MV-4-11 (cell line): ENCODE measurements at places on chromosomes 2 and 18.

DNA sequence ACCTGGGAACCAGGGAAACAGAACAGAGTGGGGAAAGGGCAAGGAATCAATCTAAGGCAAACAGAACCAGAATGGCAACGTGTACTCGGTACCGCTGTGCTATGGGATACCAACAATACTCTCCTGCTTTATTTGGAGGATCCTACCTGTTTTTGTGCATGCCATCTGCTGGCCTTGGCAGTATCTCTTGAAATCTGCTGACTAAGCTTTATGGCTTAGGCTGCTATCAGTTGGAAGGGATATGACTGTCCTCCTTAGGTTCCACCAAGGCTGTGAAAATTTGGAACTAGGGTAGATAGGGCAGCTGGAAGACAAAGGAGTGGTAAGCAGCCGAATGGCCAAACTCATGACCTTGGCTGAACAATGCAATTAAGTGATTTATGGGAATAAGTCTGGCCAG lies 71.3 kb upstream of the LYPD6 start:
- DNase-seq, result no peak

DNA sequence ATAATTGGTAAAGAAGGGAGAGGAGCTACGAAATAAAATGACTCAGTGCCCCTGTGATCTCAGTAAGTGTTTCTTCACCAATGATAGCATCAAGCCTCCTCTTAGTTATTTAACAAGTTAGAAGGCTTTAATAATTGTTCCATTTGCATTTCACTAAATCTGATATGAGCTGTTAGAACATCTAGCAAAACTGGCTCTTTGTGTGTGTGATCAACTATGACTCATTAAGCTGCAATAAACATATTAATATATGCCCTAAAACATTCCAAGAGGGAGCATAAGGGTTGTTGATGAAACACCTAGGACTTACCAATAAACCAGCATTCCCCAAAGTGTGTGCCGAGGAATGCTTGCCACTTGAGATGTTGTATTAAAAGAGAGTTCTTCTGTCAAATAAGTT lies 115.2 kb downstream of the OSBPL6 start:
- no peak for DNase-seq

- DNase-seq, result peak; percentile 48
These were observed 62.3 kb downstream of the UBE2E3 start for GRCh38 chr2:181042706-181043105.

- DNase-seq, result no peak
These were observed 1300.1 kb upstream of the ACVR2A start for GRCh38 chr2:146544701-146545100.

DNA sequence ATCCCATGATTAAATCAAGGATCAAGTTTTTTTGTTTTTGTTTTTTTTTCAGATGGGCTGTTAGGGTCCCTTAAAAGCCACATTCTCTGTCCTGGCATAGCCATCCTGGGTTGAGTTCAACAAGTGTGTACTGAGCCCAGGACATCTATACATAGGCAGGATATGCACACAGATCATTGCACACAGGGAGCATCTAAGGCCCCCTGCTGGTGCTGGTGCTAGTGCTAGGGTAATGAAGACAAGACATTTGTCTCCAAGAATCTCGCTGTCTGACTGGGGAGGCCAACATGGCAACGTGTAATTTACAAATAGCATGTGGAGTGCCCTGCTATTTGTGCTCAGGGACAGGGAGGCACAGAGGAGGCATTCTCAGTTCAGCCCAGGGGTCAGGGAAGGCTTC lies 124.5 kb downstream of the VAPA start:
- no peak for DNase-seq

GRCh38 chr2:100380681-100381080 lies 36.8 kb downstream of the CHST10 start:
- no peak for DNase-seq

DNA sequence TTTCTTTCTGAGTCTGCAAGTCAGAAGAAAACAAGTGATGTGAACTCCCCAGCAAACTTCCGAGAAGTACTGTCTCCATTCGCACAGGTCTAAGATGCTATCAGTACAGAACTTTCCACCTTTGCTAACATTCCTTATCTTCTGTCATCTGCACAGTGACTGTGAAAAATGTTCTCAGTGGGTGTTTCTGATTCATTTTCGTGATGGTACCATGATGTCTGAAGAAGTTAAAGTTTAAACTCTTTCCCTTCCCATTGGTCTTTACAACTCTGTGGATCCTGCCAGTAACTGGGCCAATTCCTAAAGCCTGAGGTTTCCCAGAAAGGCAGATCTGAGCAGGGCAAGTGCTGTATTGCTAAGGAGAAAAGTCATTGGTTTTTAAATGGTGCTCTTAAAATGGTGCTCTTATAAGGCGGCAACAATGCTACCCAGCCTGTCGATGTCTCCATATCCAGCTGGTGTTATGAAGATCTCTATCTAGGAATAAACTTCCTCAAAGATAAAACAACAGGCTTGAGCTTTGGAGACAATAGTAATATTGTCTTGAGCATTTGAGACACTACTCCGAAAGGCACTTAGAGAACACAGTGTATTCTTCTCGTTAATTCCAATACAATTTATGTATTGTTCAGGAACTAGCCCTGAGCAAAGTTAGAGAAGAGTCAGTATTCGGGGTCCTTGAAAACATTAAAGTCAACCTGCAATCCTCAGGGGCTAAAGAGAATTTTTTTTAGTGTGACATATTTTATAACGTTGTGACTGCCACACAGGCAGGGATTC lies 232.3 kb downstream of the OSR1 start:
- DNase-seq, result no peak

- no peak for DNase-seq
These were observed 102.9 kb downstream of the SPTBN1 start for GRCh38 chr2:54559006-54559445.

GRCh38 chr2:100655936-100656534 lies 93.2 kb downstream of the PDCL3 start:
- no peak for DNase-seq

- no peak for DNase-seq
These were observed 82.8 kb upstream of the AFF3 start for GRCh38 chr2:100224988-100225710.

DNA sequence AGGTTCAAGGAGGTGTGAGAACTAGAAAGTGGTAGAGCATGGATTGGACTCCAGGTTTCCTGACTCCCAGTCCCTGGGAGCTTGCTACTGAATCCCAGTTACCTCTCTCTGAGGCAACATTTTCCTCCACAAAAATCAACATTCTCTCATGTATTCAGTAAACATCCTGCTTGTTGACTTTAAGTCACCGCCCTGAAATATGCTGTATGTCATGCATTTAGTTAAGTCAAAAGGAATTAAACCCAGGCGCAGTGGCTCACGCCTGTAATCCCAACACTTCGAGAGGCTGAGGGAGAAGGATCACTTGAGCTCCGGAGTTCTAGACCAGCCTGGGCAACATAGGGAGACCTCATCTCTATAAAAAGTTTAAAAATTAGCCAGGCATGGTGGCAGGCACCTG lies 3.8 kb downstream of the MATN3 start:
- DNase-seq, result no peak

DNA sequence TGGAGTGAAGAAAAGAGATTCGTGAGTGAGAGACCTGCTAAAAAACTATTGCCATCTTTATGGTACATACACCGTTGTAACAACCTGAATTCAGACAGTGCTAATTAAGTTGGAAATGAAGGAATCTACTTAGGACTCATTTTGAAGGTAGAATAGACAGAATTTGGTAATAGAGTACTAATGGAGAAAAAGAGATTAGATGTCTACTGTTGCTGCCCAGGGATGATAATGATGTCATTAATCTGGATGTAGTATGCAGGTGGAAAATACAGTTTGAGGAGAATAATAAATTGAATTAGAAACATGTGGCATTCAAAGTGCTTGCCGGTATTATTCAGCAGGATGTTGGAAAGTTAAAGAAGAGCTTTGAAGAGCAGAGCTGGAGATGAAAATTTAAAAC lies 44.7 kb downstream of the DIS3L2 start:
- no peak for DNase-seq

DNA sequence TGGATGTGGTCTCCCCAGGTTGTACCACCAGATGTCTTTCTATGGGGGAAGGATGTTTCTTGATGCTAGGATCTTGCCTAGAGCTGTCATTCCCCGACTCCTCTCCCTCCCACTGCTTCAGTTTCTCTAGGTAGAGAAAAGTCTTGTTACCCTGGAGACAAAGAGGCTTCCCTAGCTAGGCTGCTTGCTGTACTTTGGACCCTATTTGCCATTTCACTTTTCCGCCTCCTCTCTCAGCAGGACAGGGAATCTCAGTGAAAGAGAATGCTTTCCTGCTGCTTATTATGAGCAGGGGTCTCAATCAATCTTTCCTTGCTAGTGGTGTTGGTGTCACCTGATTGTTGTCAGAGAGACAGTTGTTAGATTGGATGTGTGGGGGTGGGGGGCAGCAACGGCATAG lies 818.8 kb upstream of the GYPC start:
- DNase-seq, result no peak

GRCh38 chr2:18110222-18110621 lies 231.8 kb downstream of the KCNS3 start:
- DNase-seq, result no peak

GRCh38 chr2:69306822-69307578 lies 80.0 kb downstream of the GFPT1 start:
- DNase-seq, result peak; percentile 62

GRCh38 chr2:240997141-240997855 lies 1.1 kb upstream of the SNED1 start:
- DNase-seq, result no peak

DNA sequence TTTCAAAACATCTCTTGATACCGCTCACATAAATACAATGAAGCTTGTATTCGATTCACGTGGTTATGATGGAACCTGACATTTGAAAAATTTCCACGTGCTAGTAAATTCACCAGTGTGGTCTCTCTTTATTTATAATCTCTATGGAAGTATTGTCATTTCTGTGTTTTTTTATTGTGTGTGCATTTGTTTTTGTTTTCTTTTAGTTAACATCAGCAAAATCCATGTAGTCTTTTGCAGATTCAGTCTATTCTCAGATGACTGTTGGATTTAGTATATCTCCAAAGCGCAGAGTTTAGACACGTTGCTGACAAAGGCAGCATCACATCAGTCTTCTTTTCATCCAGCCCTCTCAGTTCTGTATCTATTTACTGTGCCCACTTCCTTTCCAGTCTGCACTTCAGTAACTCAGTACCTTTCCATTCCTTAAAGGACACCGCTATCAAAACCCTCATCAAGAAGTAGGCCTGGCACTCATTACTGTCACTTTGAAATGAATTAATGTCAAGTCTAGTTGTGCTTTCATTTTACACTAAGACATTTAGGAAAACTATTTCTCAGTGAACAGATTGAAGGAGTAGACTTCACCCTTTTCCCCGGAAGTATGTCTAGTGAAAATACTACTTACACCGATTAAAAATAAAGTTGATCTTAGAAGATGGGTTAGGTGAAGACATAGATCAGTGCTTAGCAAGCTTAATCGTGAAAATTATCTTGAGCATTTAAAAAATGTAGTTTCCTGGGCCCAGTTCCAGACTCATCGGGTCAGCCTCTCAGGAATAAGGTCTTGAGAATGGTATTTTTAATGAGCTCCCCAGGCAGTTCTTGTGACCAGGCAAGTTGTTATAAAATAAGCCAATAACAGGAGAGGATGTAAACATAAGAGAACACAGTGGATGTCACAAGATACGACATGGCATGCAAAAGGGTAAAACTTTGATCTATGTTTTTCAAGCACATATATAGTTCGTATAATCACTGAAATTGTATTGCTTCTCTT lies 506.8 kb upstream of the ZEB2 start:
- DNase-seq, result no peak

DNA sequence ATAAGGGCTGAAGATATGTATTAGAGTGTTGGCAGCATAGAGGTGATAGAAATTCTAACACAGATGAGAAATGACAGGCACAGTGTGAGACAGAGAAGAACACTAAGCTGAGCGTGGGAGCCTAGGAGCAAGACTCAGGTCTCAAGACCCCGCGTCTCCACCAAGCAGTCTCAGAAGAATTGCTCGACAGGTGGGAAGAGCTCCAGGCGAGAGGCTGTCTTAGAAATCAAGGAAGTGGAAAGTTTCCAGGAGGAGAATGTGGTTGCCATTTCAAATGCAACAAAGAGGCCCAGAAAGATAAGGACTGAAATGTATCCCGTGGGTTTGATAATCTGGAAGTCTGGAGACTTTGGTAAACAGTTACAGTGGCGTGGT lies 31.5 kb upstream of the CAB39 start:
- DNase-seq, result no peak
